ENCODE measurements at places on chromosomes 16 and 17. TPM values are rescaled to one million over a fixed set of nuclear protein-coding genes. Genes with fewer than 3 reads are reported as not detected.
A peak's percentile ranks its signal among the peaks of the same experiment; 100 is the strongest.

- no peak for DNase-seq
Measured at GRCh38 chr17:13429201-13429600, 172.5 kb downstream of the HS3ST3A1 start.

FBRS gene
- total RNA-seq, result 33.2 TPM

PITPNM3 gene
- total RNA-seq, result 0.57 TPM

GRCh38 chr17:42893359-42893758 is 7.2 kb upstream of the G6PC1 start:
- no peak for DNase-seq

GRCh38 chr16:72189865-72190371 is 18.0 kb upstream of the PMFBP1 start:
- DNase-seq, result no peak

DNA sequence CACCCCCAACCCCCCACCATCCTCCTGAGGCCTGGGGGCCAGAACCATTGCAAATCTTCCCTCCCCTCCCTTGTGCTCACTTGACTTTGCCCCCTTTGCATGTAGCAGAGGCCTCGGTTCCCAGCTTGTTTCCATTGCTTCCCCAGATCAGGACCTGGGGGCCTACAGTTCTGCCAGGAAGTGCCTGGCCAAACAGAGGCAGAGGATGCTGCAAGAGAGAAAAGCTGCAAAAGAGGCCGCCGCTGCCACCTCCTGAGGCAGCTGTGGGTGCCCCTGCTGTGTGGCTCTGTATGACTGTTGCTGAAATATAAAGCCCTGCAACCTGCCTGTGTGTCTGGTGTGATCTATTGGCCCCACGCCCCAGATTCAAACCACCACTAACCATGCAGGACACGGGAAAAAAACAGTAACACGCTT is 2.3 kb downstream of the NDUFB10 start:
- DNase-seq, result no peak

- peak; percentile 94 for DNase-seq
Measured at GRCh38 chr17:43006639-43007551, at the start of gene IFI35. Gene IFI35 (plus strand): TSS chr17:43006784. CDS start chr17:43006948, 164 bp downstream.

CCL4L2 gene
- not detected for total RNA-seq

DNA sequence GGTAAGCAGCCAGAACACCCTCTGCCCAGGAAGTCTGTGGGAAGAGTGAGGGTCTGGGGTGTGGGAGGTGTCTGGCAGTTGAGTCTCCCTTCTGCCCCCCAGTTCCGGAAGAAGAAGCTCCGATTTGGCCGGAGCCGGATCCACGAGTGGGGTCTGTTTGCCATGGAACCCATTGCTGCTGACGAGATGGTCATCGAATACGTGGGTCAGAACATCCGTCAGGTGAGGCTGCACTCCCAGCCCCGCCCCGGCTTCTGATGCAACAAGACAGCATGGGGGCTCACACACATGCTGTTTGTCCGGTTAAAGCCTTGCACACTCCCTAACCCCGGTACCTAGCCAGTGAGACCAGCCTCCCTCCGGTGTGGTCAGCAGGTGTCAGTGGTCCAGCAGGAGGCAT is 4.0 kb upstream of the HSD3B7 start:
- DNase-seq, result no peak

DNA sequence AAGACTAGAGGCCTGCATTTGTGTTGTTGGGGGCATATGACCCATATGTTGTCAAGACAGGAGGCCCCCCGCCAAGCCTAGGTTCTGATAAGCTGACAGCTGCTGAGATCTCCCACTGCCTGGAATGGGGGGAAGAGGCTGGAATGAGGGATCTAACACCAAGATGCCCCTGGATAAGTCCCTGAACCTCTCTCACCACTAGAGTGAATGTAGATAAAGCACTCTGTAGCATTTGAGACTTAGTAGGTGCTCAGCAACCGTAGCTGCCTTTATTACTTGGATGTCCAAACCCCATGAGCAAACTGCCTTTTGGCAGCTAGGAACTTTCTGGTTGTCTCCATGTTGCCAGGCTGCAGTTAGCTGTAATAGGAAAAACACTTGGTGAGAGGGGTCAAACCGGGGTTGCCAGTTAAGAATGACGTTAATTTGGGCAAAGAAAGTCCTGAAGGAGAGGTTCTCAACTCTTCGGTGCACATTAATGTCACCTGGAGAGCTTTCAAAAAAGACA is 4.4 kb upstream of the RASL10B start:
- DNase-seq, result no peak

SLC16A6 gene
- 0.19 TPM for total RNA-seq

DNA sequence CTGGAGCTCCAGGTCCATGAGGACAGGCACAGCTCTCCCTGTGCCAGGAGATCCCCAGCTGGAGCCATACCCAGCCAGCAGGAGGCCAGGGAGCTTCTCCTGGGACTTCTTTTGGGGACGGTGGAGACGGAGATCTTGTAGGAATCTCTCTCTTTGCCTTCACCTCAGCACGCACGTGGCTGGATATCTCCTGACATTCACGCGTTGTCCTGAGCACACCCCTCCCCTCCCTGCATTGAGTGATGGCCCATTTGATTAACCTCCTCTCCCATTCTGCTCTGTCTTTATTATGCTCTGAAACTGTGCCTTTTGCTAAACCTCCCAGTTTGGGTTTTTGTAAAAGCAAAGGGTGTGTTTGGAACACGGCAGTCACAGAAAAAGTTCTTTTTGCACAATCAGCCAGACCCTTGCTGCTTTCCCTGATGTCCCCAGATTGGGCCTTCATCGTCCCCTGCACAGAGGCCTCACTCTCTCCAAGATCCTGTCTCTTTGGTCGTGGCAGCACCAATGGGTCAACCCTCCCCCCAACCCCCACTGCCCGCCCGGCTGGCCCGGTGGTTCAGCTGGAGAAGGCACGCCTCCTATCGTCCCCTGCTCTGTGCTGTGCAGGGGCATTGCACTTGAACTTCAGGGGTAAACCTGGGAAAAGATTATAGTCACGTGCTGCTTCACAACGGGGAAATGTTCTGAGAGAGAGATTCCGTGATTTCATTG is 32.5 kb upstream of the LGALS9 start:
- no peak for DNase-seq

DNA sequence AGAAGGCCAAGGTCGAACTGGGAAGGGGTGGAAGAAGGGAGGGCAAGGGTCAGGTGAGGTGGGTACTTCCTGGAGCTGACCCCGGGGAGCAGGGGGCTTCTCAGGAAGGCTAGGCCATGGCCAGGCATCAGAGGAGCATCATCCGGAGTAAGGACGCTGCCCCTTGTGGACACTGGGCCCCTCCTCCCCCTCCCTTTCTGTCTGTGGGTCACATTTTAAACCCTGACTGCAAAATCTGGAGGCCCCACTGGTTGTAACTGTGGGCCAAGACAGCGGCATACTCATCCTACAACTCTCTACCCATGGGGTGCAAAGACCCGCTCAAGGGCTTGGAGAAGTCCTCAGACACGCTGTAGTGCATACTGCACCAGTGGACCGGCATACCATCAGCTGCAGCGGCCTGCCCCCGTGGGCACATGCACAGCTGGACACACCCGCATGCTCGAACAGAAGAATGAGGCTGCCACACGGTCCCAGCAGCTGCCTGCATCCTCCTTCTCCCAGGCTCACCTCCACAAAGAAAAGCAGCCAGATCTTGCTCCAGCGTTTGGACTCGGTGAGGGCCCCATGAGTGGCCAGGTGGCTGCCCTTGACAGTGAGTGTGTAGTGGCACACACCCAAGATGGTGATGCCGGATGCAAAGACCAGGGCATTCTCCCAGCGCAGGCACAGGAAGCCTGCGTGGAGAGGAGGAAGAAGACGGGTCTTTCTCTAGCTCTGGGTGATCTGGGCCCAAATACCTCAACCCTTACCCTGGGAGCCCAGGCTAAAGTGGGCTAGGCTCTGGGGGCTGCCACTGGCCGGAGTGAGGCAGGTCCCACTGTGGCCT is 1.2 kb downstream of the FADS6 start:
- DNase-seq, result no peak

DNA sequence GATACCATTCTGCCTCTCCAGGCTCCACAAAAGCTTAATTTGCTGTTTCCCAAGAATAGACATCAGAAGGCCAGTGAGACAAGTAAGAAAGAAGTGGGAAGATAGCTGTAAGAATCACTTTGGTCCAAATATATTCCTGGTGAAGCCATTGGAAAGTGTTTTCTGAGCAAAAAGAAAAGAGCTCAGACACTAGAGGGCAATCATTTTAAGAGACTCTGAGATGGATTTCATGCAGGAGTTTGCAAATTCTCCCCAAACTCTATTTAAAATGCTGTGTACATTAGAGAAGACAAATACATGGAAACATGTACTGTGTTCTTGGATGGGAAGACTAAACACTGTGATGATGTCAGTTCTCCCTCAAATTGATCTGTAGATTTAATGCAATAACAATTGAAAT is 8.0 kb upstream of the SLC6A2 start:
- DNase-seq, result no peak

KRT32 gene
- 0.27 TPM for total RNA-seq

- DNase-seq, result no peak
Measured at GRCh38 chr17:12296209-12296625, 275.5 kb downstream of the MAP2K4 start.

GRCh38 chr17:68310152-68310551 is 18.9 kb downstream of the ARSG start:
- DNase-seq, result no peak

RSPRY1 gene
- 17.1 TPM for total RNA-seq

KRTAP4-5 gene
- not detected for total RNA-seq

GRCh38 chr16:27499659-27500055 is 50.1 kb downstream of the GTF3C1 start:
- no peak for DNase-seq

NFE2L1 gene
- 604 TPM for total RNA-seq

Measured in cardiac septum (tissue), 1 donor.